Kidney (tissue), 22 donors: ENCODE measurements at places on chromosomes 4 and X. TPM values are rescaled to one million over a fixed set of nuclear protein-coding genes. Genes with fewer than 3 reads are reported as not detected.

DNA sequence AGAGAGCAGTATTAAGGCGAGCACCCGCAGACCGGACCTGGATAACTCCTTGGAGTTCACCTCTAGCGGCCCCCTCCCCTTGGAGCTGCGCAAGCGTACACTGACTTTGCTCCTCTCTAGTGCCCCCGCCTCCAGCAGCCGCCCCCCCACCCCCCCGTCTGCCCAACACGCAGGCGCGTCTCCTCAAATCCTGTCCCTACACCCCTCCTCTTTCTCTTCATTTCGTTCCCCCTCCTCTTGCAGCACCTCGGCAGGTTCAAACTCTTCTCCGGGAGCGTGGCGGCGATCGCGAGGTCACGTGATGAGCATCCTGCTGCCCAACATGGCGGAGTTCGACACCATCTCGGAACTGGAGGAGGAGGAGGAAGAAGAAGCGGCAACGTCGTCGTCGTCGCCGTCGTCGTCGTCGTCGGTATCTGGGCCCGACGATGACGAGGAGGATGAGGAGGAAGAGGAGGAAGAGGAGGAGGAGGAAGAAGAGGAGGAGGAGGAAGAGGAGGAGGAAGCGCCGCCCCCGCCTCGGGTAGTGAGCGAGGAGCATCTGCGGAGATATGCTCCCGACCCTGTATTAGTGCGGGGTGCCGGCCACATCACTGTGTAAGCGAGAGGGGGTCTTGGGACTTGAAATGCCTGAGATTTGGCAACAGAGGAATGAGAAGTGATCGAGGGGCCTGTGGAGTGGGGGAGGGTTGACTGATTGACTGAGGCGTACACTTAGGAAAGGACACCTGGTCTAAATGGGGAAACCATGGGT, at the start of gene CHIC1:
CHIC1 (plus strand) TSS at position 214 of the 754 bp plus-strand sequence; CDS start at position 302, 88 bp downstream.
- peak; percentile 87 for DNase-seq

The ATOH1 gene
- total RNA-seq = not detected

The NLGN4X gene
- total RNA-seq = 5.6 TPM

The USP51 gene
- 4.6 TPM for total RNA-seq

DNA sequence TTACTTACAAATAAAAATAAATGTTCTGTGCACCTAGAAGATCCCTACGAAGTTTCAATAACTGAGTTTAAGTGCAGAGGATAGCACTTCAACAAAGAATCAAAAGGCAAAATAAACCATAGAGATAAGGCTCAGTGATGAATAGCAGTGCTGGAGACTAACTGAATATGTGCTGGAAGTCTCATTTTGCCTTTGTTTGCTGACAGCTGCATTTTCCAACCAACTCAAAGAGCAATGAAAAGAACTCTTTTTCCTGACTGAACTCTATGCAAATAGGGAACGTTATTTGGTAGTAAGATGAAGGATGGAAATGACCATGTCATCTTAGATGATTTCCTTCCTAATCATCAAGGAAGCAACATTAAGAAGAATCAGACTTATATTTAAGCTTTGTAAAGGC, 32.7 kb upstream of the ADH7 start:
- DNase-seq = no peak

- DNase-seq = no peak
These were observed 1030.9 kb downstream of the FSTL5 start for GRCh38 chr4:161132715-161133425.

The ARMCX1 gene
- 15.6 TPM for total RNA-seq

GRCh38 chr4:79621061-79621460, 213.0 kb upstream of the GK2 start:
- DNase-seq = no peak

The CSAG1 gene
- total RNA-seq = not detected

The NUDT11 gene
- 0.85 TPM for total RNA-seq
